ENCODE measurements at places on chromosomes 4 and X.

- no peak for DNase-seq
These were observed 457.9 kb downstream of the FAT4 start for GRCh38 chr4:125772680-125773079.

DNA sequence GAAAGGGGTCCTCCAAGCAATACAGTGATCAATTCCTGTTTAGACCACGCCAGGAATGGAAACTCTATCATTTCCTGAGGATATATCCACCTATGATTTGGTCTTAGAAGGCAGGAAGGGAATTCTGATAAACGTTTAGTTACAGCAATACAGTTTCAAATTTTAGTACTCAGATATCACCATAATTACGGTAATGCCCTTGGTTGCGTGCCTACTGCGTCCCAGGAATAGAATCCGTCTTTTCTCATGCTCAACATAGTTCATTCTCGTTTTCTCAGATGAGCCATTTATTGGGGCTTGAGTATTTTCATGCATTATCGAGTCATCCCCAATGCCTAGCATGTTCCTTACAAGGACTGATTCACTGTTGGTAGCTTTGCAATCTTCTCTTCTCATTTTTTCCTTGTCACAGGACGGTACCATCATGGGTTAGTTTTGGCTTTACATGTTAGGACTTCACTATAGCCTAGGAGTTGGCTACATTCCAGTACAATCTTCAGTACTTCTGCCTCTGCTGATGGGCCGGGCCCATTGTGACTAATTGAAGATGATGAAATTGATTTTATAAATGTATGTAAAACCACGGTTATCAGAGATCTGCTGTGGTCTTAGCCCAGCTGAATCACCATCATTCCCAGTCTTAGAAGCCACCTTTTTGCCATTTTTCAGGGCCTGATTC is 4.4 kb upstream of the PRKX start:
- no peak for DNase-seq

DNA sequence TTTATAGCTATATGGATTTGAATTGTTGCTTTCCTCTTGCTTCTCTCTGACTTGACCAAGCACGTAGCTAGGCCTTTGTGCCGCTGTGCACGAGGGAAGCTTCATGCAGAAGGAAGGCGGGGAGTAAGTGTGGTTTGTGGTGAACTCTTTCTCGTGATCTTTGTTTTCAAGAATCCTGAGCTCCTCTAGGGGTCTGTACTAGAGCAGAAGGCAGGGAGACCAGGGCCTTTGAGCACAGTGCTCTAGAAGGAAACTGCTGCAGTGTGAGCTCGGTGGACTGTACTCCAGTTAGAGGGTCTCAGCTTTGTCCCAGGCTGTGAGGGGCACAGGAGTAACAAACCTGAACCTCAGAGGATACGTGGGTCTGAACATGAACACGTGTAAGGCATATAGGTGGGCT is 49.0 kb downstream of the AGA start:
- DNase-seq = no peak

DNA sequence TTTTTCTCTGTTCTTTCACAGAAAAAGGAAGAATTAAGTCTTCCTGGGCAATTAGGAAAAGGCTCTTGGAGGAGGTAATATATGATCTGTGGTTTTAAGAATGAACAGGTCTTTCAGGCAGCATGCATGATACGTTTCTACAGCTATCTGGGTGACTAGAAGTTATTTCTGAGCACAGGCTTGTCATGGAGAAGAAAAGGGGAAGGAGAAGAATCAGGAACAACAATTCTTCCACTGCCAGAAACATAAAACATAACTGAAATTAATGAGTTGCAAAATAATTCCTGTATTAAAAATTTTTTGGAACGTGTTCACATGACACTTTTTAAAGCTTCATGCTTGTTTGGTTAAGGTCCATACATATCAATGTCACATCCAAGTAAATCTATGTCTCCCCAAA is 17.7 kb upstream of the STIM2 start:
- no peak for DNase-seq

- no peak for DNase-seq
These were observed 339.9 kb downstream of the FBXO8 start for GRCh38 chr4:173943547-173943946.

DNA sequence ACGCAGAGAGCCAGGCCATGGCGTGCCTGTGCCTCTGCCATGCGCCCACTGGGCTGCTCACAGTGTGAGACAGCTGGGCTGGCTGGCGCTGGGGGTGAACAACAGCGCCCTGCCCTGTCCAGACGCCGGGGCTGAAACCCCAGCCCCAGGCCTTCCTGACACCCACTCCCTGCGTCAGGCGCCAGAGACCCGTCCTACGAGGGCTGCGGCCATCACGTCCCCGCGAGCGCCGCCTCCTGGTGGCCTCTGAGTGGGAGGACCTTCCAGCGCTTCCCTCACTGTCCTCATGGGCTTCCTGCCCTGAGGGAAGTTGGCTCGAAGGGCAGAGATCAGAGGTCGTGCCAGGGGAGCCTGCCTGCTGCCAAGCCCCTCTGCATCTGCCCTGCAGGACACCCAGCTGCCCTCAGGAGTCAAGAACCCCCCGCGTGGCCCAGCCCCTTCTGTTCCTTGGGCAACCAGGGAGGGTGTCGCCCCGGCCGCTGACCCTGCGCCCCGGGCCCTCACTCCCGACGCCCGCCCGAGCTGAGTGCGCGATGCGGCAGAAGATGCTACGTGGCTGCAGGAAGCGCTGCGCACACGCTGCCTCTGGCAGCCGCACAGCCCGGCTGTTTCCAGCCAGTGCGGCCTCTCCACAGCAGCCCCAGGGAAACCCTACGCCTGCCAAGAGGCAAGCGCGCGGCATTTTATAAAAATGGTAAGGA is 16.2 kb downstream of the NELFA start:
- DNase-seq = no peak

GRCh38 chr4:111693758-111694157 is 451.5 kb upstream of the FAM241A start:
- DNase-seq = no peak

DNA sequence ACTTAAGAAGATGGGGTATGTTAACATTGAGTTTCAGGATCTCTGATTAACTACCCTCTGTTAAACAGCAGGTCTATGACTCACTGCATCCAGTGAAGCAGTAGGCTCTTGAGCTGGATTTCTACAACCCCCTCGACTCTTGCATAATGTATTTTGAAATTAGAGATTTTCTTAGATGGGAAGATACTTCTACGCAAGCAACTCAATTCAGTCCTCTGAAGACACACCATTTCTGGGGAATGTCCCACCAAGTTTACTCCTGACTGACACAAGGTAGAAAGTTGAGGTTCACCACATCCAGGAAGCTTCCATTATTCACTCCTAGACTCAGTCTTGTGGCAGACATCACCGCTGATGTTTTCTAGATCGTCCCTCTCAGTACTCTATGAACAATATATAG is 12.9 kb downstream of the PALLD start:
- no peak for DNase-seq
